ENCODE measurements at places on chromosomes 1 and 21.

GRCh38 chr1:86951430-86951829 is 37.0 kb downstream of the HS2ST1 start:
- no peak for DNase-seq

DNA sequence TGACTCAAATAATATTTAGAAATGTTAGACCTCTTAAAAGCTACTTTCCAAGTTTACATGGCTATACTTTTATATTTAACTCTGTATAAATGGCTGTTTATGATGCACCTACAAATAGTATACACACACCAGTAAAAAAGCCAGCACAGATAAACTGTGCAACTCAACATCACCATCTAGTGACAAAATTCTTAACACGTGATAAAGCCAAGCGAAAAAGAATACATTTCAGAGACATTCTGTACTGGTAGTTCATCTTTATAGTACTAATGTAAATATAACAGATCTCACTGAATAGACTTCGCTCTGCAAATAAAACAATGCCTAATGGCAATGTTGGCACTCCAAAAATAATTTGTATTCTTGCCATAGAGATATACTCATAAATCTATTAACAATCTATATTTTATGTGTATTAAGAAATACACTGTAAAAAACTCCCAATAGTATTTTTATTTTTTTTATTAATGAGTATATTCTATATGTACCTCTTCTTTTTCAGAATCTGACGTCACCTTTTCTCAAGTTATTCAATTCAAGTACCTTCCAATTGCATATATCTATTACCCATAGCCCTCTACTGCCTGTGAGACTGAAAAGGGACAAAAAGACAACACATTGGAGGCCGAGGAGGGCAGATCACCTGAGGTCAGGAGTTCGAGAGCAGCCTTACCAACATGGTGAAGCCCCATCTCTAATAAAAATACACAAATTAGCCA is 100.2 kb downstream of the DPYD start:
- DNase-seq, result no peak

DNA sequence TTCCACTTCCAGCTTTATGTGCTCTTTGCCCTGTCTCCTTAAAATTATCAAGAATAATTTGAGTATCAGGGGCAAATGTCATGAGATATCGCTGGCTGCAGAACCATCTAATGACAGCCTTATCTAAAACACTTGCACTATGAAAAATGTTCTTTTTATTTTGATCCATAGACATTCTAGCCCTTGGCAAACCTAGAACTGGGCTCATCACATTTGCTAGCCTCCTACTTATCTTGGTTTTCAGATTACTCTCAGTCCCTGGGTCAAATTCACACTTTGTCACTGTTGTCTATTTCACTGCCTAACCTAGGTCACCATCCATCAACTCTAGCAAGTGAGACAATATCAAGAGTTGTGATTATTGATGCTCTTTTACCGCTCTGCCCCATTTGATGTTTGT is 59.9 kb upstream of the IPO9 start:
- no peak for DNase-seq

DNA sequence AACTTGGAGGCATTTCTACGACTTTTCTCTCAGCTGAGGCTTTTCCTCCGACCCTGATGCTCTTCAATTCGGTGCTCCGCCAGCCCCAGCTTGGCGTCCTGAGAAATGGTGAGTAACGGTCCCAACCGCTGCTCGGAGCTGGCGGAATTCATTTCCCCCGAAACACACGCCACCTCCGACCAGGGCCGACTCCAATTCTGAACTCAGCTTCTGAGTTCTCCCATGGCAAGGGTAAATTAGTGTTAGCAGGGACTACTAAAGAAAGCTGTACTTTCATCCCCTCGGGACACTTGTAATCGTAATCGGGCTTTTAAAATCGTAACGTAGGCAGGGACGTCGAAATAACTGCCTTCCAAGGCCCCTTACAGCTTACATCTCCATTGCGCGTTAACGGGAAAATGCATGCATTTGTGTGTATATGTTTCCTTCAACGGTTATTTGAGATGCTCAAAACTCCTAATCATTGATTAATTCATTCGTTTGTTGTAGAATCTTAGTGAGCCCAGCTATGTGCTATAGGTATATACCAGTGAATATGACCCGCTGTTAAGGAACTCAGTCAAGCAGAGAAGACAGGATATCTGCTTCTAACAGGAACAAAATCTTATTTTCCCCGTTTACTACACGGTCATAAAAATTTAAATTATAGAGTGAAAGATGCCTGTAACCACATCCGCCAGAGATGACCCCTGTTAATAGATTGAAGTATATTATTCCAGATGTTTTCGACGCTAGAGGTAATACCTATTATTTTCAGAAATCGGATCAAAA is 472 bp downstream of the DTL start:
- DNase-seq, result no peak

GRCh38 chr1:241533326-241534115 is 1.3 kb downstream of the KMO start:
- DNase-seq, result no peak

DNA sequence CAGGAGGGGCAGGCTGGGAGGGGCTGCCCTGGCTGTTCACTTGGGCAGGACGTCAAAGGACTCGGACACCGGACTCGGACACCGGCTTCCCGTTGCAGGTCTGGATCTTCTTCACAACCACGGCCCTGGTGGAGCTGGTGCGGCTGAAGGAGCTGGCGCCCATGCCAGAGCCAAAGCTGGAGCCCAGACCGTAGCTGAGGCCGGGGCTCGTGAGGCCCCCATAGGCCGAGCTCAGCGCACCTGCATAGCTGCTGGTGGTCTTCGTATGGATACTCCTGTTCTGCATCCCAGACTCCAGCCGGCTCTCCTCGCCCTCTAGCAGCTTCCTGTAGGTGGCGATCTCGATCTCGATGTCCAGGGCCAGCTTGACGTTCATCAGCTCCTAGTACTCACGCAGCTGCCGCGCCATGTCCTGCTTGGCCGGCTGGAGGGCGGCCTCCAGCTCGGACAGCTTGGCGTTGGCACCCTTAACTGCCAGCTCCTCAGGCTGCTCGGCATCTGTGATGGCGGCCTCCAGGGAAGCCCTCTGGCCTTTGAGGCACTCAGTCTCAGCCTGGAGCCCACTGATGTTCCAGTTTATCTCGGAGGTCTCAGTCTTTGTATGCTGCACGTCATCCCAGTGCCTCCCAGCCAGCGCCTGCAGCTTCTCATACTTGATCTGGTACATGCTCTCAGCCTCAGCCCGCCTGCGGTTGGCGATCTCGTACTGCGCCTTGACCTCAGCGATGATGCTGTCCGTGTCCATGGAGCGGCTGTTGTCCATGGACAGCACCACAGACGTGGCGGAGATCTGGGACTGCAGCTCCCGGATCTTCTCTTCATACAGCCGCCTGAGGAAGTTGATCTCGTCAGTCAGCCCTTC is 15.1 kb upstream of the KLF17 start:
- no peak for DNase-seq

Measured in activated naive CD4-positive, alpha-beta T cell treated with Interleukin-2 at 50 U/mL for 16 hours (primary cell).